ENCODE measurements at places on chromosomes 11 and 22. TPM values are rescaled to one million over a fixed set of nuclear protein-coding genes. Genes with fewer than 3 reads are reported as not detected.
A peak's percentile ranks its signal among the peaks of the same experiment; 100 is the strongest.

BTBD18 gene
- total RNA-seq: not detected

- DNase-seq: no peak
Observed at GRCh38 chr11:71248656-71249055, 3.7 kb downstream of the SHANK2 start.

DNA sequence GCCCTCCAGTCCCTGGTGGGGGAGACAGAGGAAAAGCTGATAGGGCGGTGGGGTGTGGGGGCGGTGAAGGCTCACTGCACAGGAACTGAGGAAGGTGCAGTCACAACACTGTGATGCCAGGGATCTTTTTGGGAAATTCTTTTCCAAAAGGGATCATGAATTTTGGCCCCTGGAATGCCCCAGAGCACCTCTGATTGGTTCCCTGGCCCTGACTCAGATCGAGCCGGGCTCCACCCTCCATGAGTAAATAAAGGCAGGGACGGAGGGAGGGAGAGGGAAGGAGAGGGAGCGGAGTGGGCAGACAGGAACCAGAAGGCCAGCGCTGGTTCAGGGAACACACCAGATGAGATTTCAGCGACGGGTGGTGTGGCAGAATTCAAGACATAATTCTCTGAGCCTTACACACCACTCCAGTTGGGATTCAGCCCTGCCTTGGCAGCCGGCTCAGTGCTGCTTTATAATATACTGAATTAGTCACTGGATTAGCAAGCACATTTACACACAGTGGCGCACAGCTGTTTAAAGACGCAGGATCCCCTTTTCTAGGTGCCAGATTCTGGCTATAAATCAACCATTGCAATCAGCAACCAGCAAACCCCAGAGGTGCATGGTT, 80.3 kb downstream of the ETS1 start:
- no peak for DNase-seq

DNA sequence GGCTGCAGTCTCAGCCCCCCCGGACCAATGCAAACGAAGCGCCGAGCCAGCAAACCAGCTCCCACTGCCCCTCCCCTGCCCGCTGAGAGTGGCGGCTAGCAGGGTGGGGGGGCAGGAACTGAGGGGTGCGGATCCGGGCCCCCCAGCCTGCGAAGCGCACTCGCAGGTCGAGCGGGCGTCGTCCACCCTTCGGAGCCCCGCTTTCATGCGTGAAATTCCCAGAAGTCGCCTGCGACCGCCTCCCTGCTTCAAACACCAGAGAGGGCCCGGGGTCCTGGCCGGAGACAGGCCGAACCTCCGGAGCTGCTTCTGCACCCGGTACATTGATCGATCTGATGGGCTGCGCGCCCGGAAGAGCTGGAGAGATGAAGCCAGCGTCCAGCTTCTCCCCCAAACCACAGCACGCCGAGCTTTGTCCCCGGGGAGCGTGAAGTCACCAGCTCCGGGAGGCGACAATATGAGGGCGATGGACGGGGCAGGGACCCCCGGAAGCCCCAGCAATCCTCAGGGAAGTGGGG, 646 bp upstream of the PATZ1 start:
- peak; percentile 69 for DNase-seq

DNA sequence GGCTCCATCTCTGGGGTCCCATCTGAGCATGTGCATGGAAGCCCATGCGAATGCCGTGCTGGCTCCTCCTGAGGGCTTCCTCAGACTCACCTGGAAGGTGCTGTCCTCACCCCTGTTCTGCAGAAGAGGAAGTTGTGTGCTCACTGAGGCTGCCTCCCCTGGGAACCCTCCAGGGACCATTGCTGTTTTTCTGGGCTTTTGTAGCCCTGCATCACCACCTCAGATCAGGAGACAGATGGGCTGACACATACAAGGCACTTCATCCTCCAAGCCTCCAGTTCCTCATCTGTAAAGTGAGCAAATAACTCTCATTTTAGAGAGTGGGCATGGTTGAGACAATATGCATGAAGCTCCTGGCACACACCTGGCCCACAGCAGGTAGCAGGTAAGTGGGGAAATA, 12.1 kb upstream of the LRRC32 start:
- DNase-seq: no peak

SGSM1 gene
- not detected for total RNA-seq

- DNase-seq: no peak
Observed at GRCh38 chr11:68140496-68141245, 19.5 kb upstream of the CHKA start.

DNA sequence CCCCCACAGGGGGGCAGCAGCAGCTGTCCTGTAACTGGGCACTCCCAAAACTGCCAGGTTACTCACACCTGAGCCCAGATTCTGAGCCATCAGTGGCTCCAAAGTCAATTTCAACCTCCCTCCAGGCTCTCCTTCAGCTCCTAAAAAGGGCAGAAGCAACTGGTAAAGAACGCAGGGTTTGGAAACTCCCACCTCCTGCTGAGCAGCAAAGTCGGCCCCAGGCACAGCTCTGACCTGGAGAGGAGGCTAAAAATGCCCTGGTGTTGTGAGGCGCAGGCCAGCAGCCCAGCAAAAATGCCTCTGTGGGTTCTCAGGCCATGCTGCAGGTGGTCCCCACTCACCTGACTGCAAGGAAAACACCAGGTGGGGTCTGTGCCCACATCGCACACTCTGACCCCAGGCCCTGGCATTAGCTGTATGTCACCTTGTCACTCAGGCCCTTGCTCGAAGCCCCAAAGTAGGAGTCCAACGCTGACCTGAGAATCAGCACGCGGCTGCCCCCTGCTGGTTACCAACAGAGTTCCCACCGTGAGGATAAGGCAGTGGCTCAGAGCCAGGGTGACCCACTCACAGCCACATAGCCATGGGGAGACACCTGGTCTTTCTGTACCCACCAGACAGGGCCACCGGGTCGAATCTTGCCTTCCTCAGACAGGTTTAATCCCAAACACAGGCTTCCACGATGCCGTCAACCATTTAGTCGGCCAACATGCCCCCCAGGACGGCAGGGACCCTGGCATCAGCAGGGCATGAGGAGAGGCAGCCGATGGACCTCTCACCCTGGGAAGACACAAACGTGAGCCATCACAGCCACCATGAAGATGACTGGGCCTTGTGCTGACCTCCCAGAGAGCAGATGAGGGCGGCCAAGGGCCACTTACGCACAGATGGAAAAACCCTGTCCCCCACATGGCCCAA, 11.1 kb downstream of the POLR3H start:
- peak; percentile 80 for DNase-seq

GRCh38 chr11:77467993-77468392, 5.9 kb downstream of the PAK1 start:
- no peak for DNase-seq

DNA sequence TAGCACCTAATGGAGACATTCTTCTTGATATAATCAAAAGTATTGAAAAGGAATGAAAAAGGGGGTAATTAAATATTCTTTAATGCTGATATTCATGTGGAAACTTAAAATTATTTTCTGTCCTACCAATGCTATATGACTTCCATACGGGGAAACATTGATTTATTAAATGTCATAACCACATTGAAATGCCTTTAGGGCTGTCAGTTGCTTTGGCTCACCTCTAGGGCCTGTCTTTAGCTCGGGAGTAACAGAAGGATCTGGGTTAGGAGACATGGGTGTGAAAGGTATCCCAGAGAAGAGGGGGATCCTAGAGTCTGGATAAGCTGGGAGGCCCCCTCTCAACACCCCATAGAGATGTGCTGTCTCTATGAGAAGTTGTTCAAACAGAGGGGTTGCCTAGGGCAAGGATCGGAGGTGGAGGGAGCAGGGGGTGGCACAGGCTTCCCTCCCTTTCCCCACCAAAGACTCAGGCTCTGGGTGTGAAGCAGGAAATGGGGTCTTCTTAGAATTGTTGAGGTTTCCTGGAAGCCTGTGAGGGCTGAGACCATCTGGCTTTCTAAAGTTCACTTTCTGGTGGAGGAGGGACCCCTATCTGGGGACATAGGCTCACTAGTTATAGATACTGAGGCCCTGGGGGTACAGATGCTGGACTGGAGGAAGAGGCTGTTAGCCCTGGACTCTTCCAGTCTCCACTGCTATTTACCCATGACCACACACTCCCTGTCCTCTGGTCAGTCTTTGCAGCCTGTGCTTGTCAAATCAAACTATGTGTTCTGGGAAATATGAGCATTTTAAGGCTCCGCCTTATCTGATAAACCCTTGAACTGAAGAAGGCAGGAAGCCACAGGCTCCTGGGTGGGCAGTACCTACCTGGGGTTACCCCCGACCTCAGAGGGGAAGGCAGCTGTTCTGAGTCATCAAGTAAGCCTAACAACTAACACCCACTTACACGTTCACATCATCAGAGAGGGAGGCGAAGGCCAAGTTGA, 55.8 kb upstream of the RRAS2 start:
- peak; percentile 94 for DNase-seq

GRCh38 chr22:23495614-23496444, 84.3 kb downstream of the IGLL1 start:
- DNase-seq: peak; percentile 68

DNA sequence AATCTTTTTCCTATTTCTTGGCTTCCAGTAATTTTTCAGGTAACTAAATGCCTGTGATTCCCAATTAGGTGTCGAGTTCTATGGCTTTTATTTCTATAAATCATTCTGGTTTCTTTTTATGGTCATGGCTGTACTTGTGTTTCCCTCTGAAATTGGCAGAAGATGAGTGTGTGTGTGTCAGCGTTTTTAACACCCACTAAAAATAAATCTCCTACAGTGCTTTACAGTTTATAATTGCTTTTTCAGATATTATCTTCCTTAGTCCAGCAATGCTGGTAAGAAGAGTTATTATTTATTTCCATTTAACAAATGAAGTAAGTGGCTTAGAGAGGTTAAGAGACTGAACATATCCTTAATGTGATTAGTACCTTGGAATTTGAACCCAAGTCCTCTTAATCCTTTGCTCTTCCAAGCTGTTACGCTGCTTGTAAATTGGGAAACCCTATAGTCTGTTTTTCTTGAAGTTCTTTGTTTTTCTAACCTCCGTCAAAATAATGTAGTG, 125.2 kb downstream of the TEAD1 start:
- no peak for DNase-seq

CCDC116 gene
- 0.66 TPM for total RNA-seq

- peak; percentile 86 for DNase-seq
Observed at GRCh38 chr22:23716811-23717801, 26.3 kb downstream of the RGL4 start.

DDIAS gene
- 16.8 TPM for total RNA-seq

DNA sequence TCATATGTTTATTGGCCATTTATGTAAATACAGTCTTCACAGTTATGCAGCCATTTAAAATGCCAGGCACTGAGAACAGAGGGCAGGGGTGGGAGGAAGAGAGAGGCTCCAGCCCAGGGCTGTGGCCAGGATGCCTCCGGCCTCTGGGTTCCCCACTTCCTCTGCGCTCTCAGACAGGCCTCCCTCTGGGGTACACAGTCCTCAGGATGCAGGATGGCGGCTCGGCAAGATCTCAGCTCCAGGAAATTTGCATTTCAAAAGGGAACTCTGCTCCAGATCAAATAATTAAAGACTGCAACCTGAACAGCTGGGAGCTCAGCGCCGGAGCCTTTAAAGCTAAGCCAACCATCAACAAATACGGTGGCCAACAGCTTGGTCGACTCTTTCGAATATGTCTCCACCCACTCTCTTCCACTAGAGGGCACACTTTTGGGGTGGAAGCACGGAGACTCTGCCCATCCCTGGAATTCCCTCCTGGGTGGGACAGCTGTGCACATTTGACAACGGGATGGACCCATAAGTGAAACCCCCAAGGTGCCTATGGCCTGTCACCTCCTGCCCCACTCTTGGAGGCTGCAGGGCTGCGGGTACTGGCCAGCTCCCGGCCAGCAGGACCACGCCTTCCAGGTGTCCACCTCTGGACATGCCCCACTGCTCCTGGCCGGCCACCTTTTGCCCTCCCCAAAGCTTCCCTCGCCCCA, 1044.7 kb downstream of the BRD1 start:
- DNase-seq: peak; percentile 12

DNA sequence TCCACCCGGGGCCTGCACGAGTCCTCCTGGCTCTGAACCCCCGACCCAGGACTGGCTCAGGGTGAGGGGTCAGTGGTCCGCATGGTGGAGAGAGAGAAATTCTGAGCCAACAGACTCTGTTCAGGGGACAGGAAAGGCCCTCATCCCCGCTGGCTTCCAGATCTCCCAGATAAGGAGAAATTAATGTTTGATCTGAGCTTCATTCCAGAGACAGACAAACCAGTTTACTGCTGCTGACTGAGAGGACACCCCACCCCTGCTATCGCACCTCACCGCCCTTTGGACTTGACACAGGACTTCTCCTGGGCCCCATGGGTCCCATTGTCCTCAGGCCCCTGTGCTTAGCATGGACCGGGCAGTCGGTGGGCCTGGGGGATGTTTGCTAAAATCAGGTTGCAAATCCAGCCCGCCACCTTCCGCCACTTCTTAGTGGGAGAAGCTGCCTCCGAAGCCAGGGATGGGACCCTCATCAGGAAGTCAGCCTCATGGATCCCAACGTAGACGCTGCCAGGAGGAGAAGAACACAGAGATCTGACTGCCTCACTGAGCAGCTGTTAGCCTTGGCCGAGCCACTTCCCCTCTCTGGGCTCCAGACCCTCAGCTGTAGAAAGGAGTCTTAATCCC, 11.2 kb upstream of the UPK3A start:
- no peak for DNase-seq

DNA sequence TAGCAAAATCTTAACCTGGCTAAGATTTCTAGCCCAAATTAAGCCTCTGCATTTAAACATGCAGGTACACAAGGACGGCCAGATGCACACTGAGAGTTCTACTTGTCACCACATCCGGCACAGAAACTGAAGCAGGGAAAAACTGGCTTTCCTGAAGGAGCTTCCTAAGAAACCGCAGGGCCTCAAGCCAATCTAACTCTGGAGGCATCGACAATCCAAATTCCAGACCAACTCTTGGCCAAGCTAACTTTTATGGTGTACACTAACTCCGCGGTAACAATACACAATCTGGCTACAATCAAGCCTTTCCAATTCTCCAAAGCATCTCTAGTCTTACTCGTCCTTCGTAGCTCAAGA, 1.2 kb downstream of the MSANTD2 start:
- no peak for DNase-seq

DNA sequence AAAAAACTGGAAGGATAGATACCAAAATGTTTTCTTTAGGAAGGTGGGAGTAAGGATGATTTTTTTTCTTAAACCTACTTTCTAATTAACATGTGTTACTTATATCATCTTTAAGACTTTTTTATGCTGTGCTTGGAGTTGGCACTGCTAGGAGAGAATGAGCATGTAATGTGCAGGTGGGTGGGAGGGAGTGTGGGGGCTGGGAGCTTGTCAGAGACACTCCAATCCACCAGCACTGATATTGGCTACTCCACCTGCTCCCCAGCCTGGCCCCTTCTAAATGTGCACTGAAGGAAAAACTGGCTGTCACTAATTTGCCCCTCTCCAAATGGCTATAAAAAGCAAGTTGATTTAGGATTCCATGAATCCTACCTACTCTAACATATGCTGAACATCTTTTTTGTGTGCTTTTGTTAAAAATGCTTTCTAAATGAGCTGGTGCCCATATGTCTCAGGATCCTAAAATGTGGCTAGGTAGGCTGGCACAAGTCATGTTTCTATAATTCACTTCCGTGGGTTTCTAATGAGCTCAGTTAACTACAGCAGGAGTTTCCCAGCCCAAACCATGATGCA, 44.3 kb upstream of the BMAL1 start:
- DNase-seq: no peak

YAP1 gene
- not detected for total RNA-seq

All from activated CD8-positive, alpha-beta T cell treated with anti-CD3 and anti-CD28 coated beads, Interleukin-2, amount 10 ng/mL, durations not matched to agents 7 days and 5 days (primary cell).